ENCODE measurements at places on chromosomes 6 and 20. TPM values are rescaled to one million over a fixed set of nuclear protein-coding genes. Genes with fewer than 3 reads are reported as not detected.
A peak's percentile ranks its signal among the peaks of the same experiment; 100 is the strongest.

- no peak for DNase-seq
- H3K36me3 ChIP-seq = peaks cover 3% of the 10 kb centered on the region
- no peaks in the 10 kb centered on the region for H3K27me3 ChIP-seq
- H3K27ac ChIP-seq = no peak overlapping the region
- H3K4me3 ChIP-seq = no peak overlapping the region
These were observed 196.9 kb downstream of the TMEM242 start for GRCh38 chr6:157126183-157127098.

- H3K36me3 ChIP-seq = no peaks in the 10 kb centered on the region
- H3K27me3 ChIP-seq = peaks cover 2% of the 10 kb centered on the region
- H3K4me3 ChIP-seq = no peak overlapping the region
These were observed 2.2 kb upstream of the LRRN4 start for GRCh38 chr20:6055981-6056569.

GRCh38 chr6:163608204-163608644, 193.7 kb downstream of the QKI start:
- H3K4me3 ChIP-seq = no peak overlapping the region
- no peaks in the 10 kb centered on the region for H3K4me1 ChIP-seq
- H3K27ac ChIP-seq = no peak overlapping the region
- H3K36me3 ChIP-seq = no peaks in the 10 kb centered on the region
- no peak for DNase-seq

DNA sequence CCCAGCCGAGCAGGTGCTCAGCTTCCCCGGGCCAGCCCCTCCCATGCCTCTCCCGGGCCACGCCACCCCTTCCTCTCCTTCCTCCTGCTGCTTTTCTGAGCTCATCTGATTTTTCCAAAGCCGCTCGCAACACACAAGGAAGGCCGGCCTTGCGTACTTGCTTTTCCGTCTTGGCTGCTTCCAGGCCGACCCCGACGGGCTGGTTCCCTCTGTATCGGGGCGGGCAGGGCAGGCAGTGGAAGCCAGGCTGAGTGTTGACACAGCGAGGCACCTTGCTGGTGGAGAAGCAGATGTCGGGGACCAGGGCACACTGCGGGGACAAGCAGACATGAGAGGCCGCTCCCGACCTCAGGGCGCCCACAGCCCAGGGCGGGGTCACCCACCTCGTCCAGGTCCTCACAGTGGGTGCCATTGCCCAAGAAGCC, 21.1 kb downstream of the THBS2 start:
- H3K4me1 ChIP-seq = no peaks in the 10 kb centered on the region
- H3K27me3 ChIP-seq = no peaks in the 10 kb centered on the region
- no peak for DNase-seq
- H3K4me3 ChIP-seq = no peak overlapping the region
- no peak overlapping the region for H3K27ac ChIP-seq

Gene MAN1A1
- total RNA-seq = 73.5 TPM

DNA sequence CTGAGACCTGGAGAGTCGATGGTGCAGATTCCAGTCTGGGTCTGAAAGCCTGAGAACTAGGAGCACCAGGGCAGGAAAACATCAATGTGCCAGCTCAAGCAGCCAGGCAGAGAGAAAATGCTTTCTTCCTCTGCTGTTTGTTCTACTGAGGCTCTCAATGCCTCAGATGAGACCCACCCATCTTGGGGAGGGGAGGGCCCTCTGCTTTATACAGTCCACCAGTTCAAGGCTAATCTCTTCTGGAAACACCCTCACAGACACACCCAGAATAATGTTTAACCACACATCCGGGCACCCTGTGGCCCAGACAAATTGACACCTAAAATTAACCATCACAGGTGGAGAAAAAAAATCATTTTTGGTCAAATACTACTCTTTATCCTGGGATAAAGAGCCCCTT, 89.3 kb upstream of the SLC22A23 start:
- no peaks in the 10 kb centered on the region for H3K4me1 ChIP-seq
- no peaks in the 10 kb centered on the region for H3K27me3 ChIP-seq
- no peak for DNase-seq
- H3K4me3 ChIP-seq = no peak overlapping the region
- no peaks in the 10 kb centered on the region for H3K36me3 ChIP-seq

DNA sequence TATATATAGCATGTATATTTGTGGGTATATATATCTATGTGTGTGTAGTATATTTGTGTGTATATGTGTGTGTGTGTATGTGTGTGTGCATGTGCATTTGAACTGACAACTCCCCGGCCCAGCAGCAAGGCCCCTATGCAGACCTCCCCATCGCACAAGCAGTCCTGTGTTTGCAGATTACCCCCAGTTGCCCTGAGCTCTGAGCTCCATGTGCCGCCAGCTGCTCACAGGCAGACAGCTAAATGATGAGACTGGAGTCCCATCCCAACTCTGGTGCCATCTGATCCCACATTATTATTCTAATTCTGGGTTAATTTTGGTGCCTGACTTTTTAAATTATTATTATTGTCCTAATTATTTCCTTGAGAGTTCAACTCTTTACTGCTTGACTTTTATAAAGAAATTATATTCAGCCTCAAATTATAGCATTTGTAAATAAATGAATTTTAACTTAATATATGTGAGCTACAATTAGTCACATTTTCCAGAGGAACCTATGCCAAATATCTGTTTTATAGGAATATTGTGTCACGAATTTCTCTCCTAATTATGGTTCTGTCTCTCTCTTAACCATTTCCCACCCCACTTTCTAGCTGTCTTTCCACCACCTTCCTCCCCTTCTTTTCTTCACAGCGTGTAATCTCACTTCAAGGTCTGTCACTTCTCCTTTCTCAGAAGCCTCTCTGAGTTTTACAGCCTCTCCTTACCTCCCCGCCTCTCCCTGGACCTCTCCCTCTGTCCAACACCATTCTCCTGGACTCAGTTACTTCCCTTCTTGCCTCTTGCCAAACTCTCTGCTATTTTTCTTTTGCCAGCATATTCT, 90.6 kb upstream of the SYNDIG1 start:
- H3K27me3 ChIP-seq = no peaks in the 10 kb centered on the region
- no peaks in the 10 kb centered on the region for H3K36me3 ChIP-seq
- H3K27ac ChIP-seq = no peak overlapping the region
- no peak overlapping the region for H3K4me3 ChIP-seq
- no peak for DNase-seq

Gene TMEM242
- 4.2 TPM for total RNA-seq

Gene PRSS35
- 0.57 TPM for total RNA-seq

Gene TMEM244
- total RNA-seq = not detected

GRCh38 chr20:51095633-51096521, 73.0 kb upstream of the KCNG1 start:
- no peaks in the 10 kb centered on the region for H3K4me1 ChIP-seq
- no peak overlapping the region for H3K27ac ChIP-seq
- no peaks in the 10 kb centered on the region for H3K36me3 ChIP-seq
- H3K4me3 ChIP-seq = no peak overlapping the region

GRCh38 chr20:20292472-20292871, 75.4 kb upstream of the INSM1 start:
- no peak for DNase-seq
- no peak overlapping the region for H3K4me3 ChIP-seq
- H3K27me3 ChIP-seq = no peaks in the 10 kb centered on the region
- no peaks in the 10 kb centered on the region for H3K36me3 ChIP-seq

- no peak overlapping the region for H3K4me3 ChIP-seq
- no peaks in the 10 kb centered on the region for H3K4me1 ChIP-seq
- no peak for DNase-seq
- H3K27ac ChIP-seq = no peak overlapping the region
These were observed 136.1 kb upstream of the SUPT3H start for GRCh38 chr6:45513843-45514242.

- no peak for DNase-seq
- no peaks in the 10 kb centered on the region for H3K27me3 ChIP-seq
- H3K27ac ChIP-seq = peak overlapping the region; percentile 23
- no peaks in the 10 kb centered on the region for H3K36me3 ChIP-seq
- no peak overlapping the region for H3K4me3 ChIP-seq
These were observed 113.9 kb upstream of the ZNF217 start for GRCh38 chr20:53707371-53708055.

DNA sequence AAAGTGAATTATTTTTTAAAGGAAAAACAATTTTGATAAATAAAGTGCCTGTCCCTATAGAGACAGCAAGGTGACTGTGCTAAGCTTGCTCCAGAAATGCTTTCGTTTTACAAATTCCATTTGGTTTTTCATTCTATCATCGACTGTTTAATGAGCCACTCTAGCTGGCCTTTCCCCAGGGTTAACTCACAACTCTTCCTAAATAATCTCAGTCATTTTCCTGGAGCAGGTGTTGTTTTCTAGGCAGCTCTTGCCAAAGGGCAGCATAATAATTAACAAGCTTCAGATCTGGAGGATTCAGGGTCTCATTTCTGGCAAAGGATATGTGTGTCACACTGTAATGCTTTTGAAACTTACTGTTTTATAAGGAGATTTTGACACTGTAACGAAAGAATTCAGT, 184.2 kb downstream of the KHDC1L start:
- H3K36me3 ChIP-seq = no peaks in the 10 kb centered on the region
- no peak overlapping the region for H3K27ac ChIP-seq
- H3K27me3 ChIP-seq = no peaks in the 10 kb centered on the region
- H3K4me1 ChIP-seq = no peaks in the 10 kb centered on the region

GRCh38 chr6:116557893-116558292, 4.3 kb downstream of the CALHM4 start:
- no peak overlapping the region for H3K27ac ChIP-seq
- DNase-seq = no peak
- H3K4me3 ChIP-seq = no peak overlapping the region
- no peaks in the 10 kb centered on the region for H3K27me3 ChIP-seq
- H3K36me3 ChIP-seq = no peaks in the 10 kb centered on the region

DNA sequence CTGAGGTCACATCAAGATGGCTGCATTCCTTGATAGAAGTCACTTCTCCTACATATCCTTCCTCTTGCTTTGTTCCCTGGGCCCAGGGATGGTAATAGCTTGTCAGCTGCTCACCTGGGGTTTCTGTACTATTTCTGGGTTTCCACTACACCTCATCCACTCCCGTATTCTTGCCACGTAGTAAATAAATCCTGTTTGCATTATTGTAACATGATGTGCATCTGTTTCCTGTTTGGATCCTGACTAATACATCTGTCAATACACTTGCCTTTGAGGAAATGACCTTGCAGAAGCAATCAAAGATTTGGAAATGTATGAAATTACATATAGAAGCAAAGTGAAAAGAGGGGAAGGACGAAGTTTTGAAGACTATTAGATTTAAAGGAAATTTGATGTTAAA, 619.0 kb downstream of the PHF3 start:
- H3K27me3 ChIP-seq = no peaks in the 10 kb centered on the region
- no peak overlapping the region for H3K27ac ChIP-seq
- no peaks in the 10 kb centered on the region for H3K4me1 ChIP-seq
- H3K36me3 ChIP-seq = no peaks in the 10 kb centered on the region
- no peak for DNase-seq
- H3K4me3 ChIP-seq = no peak overlapping the region

Gene EYA2
- 0.66 TPM for total RNA-seq
